ENCODE measurements at places on chromosomes 4 and X.

- no peak for DNase-seq
Observed at GRCh38 chrX:19649226-19649995, 134.1 kb upstream of the MAP3K15 start.

GRCh38 chr4:40722576-40723161 lies 27.1 kb upstream of the NSUN7 start:
- DNase-seq = no peak

DNA sequence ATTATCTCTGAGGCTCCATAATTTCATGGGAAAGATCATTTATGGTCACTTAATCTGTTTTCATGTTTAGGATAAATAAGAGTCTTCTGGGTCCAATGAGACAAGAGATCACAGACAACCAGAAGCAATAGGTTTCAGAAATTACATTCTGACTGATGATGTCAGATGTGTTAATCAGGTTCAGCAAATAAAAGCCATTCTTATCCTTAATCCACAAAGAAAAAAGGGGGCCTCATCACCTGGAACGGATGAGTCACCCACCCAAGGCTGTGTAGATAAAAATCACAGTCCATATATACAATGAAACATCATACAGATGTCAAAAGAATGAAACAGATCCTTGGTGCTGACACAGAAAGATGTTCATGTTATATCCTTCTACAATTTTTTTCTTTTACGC lies 36.6 kb downstream of the SYTL4 start:
- DNase-seq = peak; percentile 11

DNA sequence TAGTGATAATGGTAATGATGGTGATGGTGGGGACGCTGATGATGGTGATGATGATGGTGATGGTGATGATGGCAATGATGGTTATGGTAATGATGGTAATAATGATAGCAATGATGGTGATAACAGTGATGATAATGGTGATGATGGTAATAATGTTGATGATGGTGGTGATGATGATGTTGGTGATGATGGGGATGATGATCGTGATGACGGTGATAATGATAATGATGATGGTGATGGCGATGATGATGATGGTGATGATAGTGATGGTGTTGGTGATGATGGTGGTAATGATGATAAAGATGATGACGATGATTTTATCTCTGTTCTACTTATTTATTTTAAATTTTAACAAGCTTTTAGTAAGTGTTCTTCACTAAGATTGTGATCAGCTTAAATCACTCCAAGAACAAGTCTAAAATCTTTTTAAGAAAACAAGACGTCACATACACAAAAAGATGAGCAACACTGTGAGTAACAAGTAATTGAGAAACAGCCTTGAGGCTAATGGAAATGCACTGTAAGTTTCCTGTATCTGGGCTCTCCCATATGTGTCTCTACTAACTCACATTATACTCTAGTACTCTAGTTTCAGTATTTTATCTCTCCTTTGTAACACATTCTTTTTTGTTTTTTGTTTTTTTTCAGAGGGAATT lies 480.2 kb upstream of the PRKX start:
- DNase-seq = no peak

- DNase-seq = no peak
Observed at GRCh38 chr4:158949099-158949498, 153.8 kb upstream of the RAPGEF2 start.

DNA sequence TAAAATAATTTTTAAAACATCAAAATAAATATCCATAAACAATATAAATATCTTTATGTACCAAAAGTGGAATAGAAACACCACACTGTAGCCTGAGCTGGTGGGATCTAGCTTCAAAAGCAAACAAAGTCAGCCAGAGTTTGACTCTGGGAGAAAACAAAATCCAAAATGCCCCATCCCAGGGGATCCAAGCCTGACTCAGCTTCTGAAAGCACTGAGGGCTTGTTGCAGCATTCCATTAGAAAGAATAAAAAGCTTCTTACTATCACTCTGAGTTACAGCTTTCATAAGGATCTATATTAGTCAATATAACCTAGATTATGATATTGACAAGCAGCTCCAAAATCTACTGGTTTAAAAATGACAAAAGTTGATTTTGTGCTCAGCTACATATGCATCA lies 149.7 kb upstream of the ANKRD50 start:
- DNase-seq = no peak

DNA sequence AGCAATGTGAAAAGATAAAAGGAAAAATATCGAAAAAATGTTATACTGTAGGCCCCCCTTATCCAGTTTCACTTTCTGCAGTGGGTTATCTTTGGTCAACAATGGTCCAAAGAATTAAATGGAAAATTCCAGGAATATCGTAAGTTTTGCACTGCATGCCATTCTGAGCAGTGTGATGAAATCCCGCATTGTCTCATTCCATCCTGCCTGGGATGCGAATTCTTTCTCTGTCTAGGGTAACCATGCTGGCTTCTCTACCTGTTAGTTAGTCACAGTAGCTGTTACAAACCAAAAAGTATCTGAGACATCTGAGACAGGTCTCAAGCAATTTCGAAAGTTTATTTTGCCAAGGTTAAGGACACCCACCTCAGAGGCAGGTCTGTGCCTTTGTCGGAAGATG lies 170.3 kb downstream of the COX18 start:
- no peak for DNase-seq

- DNase-seq = no peak
Observed at GRCh38 chr4:152686452-152687013, 6.7 kb upstream of the TMEM154 start.

DNA sequence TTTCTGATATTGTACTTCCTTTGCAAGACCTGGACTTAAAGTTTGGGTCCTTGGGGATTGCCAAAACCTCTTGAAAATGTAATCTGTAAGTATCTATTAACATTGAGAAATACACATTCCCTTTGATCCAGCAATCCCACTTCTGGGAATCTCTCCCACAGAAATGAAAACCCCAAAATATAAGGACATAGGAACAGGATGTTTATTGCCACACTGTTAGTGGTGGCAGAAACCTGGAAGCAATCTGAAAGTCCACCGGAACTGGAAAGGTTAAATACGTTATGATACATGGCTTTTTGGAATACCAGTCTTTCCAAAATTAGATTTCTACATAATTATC lies 71.2 kb upstream of the STX18 start:
- DNase-seq = no peak

- no peak for DNase-seq
Observed at GRCh38 chrX:65999563-66000148, 40.2 kb downstream of the VSIG4 start.

- peak; percentile 70 for DNase-seq
Observed at GRCh38 chrX:19721726-19722370, 165.6 kb downstream of the SH3KBP1 start.

GRCh38 chr4:97374526-97374925 lies 768.8 kb downstream of the STPG2 start:
- DNase-seq = no peak

DNA sequence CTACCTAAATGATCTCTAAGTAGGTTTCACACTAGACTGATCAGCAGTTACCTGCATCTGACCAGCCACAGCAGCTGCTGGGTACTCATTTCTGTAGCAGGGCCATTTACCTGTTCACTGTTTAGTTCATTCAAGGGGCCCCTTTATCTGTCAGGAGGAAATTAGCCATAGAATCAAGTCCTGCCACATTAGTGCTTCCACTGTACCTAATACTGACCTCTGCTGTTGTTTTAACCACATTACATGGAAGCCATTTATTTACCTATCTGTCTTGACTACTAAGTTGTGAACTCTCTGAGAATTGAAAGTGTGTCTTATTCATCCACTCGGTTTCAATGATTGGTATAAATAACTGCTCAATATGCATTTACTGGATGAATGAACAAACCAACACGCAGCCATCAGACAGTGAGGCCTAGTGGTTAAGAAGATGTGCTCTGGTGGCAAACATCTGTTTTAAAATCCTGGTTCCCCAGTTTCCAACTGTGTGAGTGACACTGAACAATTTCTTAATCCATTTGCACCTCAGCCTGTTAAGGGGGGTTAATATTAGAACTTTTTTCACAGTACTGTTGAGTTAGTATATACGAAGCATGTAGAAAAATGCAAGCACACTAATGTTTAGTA lies 30.0 kb upstream of the ANXA5 start:
- DNase-seq = peak; percentile 10

DNA sequence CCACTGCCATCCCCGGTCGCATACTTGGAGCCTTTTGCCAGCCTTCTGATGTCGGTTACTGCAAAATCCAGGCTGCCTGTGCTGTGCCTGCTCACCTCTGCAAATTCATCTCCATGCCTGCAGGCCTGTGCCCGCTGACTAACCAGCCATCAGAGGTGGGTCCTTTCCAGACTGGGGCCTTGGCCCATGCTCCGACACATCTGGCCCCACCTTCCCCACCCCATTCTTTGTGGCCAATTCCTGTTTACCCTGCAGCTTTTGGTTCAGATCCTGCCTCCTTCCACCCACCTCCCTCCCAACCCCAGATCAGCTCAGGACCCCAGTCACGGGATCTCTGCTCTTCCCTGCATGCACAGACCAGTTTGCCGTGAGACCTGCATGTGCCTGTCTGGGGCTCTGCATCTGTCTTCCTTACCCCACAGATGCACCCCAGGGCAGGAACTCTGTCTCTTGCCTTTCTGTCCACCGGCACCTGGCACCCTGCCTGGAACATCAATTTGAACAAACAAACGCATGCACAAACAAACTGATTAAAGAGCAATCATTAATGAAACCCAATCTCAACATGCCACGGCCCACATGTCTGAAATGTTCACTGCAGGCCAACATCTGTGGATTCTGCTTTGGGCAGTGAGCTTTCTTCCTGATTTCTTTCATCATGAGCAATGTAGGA lies 112.8 kb upstream of the PSAPL1 start:
- DNase-seq = no peak

GRCh38 chr4:31124008-31124585 lies 403.9 kb downstream of the PCDH7 start:
- no peak for DNase-seq

DNA sequence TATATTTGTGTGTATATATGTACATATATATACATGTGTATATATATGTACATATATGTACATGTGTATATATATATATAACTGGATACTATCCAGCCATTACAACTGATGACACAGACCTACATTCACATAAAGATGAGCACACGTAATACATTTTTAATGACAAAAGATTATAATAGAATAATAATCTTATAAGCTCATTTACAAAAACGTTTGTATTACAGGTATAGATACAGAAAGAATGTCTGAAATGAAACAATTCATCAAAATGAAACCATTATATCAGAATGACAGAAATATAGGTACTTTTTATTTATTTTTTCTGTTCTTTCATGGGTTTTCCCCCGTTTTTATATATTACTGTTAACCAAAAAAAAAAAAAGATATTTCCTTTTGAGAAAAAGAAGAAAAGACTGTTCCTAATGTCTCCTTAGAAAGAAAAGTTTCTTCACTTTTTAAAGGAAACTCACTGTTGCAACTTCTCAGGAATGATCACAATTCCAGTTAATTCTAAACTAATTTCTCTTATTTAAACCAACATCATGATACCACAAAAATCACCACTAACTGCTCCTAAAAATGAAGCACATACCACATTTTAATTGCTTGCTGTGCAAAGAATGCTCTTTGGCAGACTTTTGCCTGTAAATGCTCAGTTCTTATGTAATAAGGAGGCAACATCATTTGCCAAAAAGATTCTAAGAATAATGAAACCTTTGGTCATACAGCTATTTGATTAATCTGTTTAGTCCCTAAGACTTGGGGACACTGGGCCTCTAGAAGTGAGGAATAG lies 18.9 kb downstream of the LEF1 start:
- no peak for DNase-seq

DNA sequence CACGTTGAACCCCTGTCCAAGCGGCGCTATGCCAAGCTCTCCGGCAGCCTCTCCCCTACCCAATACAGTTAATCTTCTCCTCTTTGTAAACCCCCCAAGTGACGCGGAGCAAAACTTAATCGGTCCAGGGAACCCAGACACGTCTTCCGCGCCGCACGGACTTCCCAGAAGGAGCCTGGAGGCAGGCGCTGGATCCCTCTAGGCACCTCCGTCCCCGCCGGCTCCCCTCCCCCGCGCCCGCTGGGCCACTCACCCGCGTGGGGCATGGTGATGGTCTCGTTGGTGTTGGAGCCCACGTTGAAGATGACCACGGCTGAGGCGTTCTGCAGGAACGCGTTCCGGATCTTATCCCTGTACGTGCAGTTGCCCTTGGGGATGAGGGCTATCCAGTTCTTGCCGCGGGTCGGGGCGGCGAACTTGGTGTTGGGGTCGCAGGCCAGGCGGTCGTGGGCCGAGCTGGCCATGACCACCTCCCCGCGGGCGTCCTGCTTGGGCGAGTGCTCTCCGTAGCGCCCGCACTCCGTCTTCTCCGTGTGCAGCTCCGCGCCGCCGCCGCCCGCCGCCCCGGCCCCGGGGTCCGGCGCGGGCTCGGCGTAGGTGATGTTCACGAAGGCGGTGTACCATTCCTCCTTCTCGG lies 1.1 kb downstream of the RNF150 start:
- DNase-seq = no peak

- no peak for DNase-seq
Observed at GRCh38 chrX:8845060-8845459, 43.9 kb upstream of the FAM9A start.

DNA sequence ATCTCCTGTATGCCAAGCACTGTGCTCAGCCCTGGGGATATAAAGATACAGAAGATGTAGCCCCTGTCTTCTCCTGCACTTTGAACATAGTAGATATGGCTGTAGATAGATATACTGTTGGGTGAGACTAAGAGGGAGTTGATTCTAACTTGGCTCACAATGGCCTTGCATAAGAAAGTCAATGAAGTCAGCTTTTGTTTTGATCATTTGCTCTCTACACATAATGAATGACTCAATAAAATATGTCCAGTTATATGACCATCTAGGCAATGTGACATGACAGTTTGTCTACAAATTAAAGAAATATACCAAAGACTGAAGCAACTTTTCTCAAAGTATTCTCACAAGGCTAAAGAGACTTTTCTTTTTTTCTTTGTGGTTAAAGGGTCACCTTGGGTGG lies 147.6 kb upstream of the DIPK2B start:
- no peak for DNase-seq

DNA sequence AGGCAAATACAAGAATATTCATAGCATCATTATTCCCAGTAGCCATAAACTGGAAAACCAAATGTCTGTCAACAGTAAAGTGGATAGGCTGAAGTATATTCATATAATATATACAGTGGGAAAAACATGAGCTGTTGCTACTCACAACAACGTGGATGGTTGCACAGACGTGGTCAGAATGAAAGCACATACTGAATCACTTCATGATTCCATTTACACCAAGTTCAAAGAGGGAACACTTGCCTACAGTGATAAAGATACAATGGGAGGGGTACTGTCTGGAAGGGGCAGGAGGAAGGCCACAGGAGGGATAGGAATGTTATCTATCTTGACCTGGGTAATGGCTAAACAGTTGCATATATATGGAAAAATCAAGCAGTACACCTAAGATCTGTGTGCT lies 25.3 kb downstream of the APBB2 start:
- no peak for DNase-seq

GRCh38 chrX:130691576-130691975 lies 211.4 kb downstream of the ENOX2 start:
- DNase-seq = no peak

GRCh38 chr4:28555866-28556265 lies 1695.2 kb downstream of the STIM2 start:
- DNase-seq = no peak

- DNase-seq = no peak
Observed at GRCh38 chrX:39465467-39465866, 632.3 kb downstream of the BCOR start.

- DNase-seq = no peak
Observed at GRCh38 chr4:79258614-79259176, 67.2 kb downstream of the NAA11 start.
